ENCODE measurements at places on chromosomes 5 and 9.
A peak's percentile ranks its signal among the peaks of the same experiment; 100 is the strongest.

- DNase-seq = no peak
These were observed 208.9 kb downstream of the AOPEP start for GRCh38 chr9:94935396-94935795.

DNA sequence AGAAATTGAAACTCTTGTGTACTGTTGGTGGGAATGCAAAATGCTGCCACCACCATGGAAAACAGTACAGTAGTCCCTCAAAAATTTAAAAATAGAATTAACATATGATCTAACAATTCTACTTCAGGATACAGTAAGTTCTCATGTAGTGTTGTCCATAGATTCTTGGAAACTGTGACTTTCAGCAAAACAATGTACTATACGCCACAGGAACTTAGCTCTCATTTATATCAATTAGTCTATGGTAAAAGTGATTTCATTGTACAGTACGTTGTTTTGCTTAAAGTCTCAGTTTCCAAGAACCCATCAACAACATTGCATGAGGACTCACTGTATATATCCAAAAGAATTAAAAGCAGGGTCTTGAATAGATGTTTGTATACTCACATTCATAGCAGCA, 233.5 kb upstream of the GAS1 start:
- DNase-seq = no peak

DNA sequence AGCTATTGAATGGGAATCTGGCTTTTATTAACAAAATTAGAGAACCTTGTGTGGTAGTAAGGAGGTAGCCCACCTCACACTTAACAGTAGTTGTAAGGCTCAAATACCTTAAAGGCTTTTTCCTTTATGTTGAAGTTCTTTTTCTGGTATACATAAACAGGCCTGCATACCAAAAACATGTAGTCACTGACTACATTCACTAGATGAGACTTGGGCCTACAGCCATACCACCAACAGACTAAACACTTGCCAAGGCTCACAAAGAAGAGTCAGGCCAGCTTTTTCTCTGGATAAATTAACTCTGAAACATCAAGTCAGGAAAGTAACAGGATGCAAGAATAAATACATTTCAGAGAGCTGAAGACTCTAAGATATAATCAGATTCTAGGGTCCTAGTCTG, 78.6 kb upstream of the MPDZ start:
- DNase-seq = no peak

- no peak for DNase-seq
These were observed 415.2 kb upstream of the TRPC7 start for GRCh38 chr5:136780518-136780917.

- DNase-seq = no peak
These were observed 198.6 kb downstream of the AGTPBP1 start for GRCh38 chr9:85543196-85543595.

GRCh38 chr5:176712546-176713304, 65.4 kb downstream of the TSPAN17 start:
- no peak for DNase-seq

- no peak for DNase-seq
These were observed 138.2 kb upstream of the MINAR2 start for GRCh38 chr5:129609710-129610109.

GRCh38 chr5:11385901-11386293, 518.3 kb downstream of the CTNND2 start:
- no peak for DNase-seq

GRCh38 chr9:79166005-79166404, 405.8 kb upstream of the TLE4 start:
- DNase-seq = no peak

DNA sequence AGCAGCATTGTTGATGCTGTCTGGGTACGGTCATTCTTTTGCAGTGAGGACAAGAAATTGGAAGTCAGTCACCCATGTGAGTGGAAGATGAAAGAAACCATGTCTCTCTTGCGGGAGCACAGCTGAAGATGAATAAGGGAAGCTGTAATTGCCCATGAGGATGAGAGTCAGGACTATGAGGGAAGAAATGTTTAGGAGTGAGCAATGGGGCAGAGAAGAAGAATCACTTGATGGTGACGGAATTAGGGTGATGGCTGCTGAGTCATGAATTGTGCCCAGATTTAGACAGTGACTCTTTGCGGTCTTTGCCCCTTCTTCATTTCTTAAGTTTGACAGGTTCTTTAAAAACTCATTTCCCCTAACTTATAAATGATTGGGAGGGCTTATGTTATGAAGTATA, 183.3 kb downstream of the MAST4 start:
- no peak for DNase-seq

DNA sequence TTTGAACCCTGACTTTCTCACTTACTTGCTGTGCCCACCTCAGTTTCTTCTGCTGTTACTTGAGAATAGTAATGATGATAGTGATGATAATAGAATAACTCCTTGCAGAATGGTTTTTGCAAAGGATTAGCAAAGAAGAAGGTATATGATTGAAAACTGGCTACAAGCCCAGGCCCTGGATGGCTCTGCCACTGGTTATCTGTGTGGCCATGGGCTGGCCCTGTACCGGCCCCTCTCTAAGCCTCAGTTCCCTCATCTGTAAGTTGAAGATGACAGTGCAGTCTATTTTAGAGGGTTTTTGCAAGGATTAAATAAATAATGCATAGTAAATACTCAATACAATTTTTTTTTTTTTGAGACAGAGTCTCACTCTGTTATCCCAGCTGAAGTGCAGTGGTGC, 6.2 kb downstream of the TTLL11 start:
- DNase-seq = no peak

- DNase-seq = no peak
These were observed 34.4 kb downstream of the GLRA1 start for GRCh38 chr5:151890299-151890698.

- DNase-seq = no peak
These were observed 31.5 kb downstream of the PDGFRB start for GRCh38 chr5:150124111-150124557.

- DNase-seq = no peak
These were observed 316.3 kb upstream of the PANK3 start for GRCh38 chr5:168895295-168896071.

GRCh38 chr5:76544268-76544926, 78.8 kb downstream of the F2RL2 start:
- peak; percentile 34 for DNase-seq

DNA sequence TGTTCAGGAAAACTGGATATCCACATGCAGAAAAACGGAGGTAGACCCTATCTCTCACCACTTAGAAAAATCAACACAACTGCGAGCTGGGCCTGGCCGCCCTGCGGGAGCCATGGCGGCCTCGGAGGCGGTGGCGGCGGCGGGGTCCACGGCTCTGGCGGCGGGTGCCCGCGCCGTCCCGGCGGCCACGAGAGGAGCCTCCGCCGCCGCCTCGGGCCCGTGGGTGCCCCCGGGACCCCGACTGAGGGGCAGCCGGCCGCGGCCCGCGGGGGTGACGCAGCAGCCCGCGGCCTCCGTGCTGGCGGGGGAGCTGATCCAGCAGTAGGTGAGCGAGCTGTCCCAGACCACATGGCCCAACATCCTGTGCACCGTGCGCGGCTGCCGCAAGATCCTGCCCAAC, 25.3 kb downstream of the FANCC start:
- DNase-seq = no peak

DNA sequence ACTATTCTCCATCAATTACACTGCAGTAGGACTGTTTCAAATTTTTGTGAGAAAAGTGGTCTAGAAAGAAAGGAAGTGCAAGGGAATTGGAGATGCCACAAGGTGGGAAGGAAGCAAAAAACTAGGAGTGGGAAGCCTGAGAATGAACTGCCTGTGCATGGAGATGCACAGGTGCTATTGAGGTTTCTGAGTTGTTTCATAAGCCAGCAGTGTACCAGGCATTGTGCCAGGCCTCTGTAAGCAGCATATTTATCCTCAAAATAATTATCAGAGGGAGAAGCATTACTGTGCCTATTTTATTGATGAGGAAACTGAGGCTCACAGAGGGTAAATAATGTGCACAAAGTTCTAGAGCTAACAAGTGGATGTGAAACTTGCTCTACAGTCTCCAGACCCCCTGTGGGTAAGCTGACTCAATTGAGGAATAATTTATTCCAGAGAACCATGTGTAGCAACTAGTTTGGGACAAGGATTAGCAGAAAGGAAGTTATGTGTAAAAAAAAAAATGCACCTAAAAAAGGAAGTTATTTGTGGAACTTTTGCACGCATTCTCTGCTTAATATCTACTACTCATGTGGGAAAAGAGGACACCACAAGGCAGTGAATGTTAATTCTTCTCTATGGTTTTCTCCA, 96.7 kb downstream of the SNCAIP start:
- DNase-seq = no peak

DNA sequence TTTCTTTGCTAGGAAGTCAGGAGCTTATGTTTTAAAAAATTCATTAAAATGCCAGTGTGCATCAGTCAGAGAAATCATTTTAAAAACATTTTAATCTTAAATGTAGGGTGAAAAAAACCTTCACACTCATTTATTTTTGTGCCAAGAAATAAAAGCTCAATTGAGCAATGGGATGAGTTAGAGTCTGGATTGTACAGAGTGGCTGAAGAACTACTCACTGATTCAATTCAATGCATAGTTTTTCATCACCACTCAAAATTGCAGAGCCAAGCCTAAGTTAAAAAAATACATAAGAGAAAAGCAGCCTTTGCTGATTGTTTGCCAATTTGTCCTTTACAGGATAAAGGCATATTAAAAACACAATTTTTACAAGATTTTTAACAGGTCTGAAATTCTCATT, 168.2 kb upstream of the DMRTA1 start:
- no peak for DNase-seq

DNA sequence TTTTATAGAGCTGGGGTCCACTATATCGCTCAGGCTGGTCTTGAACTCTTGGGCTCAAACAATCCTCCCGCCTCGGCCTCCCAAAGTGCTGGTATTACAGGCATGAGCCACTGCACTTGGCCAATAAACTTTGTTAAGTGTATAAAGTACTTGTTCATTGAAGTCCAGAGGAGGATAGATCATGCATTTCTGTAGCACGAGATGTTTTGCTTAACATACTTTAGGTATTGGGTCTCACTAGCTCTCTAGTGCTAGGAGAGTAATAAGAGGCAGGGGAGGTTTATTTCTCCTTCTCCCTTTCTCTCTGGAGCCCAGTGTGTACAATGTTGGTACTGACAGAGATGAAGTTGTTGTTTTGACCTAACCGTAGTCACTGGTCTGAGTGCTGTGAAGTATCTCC, 125.6 kb upstream of the KLF9 start:
- DNase-seq = no peak

- no peak for DNase-seq
These were observed 23.0 kb downstream of the SEMA4D start for GRCh38 chr9:89474939-89475338.

DNA sequence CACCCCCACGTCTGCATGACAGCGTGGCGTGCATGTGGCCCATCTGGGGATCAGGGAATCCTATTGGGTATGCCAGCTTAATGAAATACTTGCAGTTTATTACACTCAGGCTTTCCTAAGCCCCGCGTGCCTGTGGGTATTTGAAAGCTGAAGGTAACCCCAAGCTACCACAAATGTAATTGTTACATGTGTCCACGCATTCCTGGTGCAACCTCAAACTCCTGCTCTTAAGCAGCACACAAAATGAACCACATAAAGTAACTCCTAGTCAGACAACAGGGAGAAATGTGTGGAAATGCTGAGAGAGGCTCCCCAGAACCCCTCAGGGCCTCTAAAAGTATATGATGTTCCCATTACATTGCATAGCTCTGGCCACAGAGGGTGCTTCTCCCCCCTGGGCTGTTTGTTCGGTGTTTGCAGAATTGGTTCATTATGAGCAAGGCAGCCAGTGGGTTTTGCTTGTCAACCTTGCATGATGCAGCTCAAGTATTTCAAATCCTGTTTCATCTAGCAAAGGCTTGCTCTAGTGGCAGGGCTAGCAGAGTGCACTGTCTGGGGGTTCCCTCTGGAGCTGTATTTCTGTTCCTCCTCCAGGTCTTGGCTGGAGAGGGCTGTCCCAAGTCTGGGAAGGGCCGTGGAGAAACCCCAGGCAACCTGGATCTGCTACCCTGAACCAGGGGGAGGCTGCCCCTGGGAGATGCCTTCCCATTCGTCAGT, 1.8 kb upstream of the DCANP1 start:
- DNase-seq = no peak

DNA sequence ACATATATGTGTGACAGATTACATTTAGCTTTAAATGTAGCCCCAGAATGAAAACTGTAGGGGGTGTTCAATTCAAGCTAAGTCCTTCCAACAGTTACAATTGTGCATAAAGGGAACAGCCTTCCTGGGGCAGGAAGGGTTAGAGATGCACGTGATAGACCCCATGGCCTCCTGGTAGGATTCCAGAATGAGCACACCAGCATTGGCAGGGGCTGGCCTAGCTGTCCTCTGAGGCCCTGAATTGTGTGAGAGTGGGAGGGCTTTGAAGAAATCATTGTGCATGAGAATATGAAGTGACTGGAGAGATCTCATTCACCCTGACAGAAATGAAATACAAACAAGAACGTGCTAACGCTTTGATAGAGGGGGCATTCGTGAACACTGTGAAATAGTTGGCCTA, 663.8 kb upstream of the KLF4 start:
- DNase-seq = no peak

DNA sequence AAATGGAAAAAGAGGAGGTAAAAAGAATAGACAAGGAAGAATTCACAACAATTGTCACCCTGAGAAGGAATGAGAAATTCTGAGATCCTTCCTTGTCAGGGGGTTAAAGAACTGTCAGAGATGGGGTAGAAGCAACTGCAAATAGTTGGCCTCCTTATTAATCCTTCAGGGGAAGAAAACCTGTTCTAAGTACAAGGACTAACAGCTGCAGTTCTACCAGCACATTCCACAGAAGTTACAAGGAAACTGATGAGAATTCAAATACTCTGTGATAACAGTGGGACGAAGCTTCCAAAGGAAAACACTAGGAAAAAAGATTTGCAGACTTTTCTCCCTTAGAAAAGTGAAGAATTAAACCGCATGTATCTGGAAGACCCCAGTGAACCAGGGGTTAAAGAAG, 93.7 kb downstream of the OR2K2 start:
- no peak for DNase-seq

- no peak for DNase-seq
These were observed 980 bp downstream of the CCNO start for GRCh38 chr5:55232271-55232984.

GRCh38 chr9:126292736-126293521, 33.7 kb upstream of the MVB12B start:
- DNase-seq = no peak

- DNase-seq = no peak
These were observed 475.7 kb upstream of the TNC start for GRCh38 chr9:115593587-115594091.

DNA sequence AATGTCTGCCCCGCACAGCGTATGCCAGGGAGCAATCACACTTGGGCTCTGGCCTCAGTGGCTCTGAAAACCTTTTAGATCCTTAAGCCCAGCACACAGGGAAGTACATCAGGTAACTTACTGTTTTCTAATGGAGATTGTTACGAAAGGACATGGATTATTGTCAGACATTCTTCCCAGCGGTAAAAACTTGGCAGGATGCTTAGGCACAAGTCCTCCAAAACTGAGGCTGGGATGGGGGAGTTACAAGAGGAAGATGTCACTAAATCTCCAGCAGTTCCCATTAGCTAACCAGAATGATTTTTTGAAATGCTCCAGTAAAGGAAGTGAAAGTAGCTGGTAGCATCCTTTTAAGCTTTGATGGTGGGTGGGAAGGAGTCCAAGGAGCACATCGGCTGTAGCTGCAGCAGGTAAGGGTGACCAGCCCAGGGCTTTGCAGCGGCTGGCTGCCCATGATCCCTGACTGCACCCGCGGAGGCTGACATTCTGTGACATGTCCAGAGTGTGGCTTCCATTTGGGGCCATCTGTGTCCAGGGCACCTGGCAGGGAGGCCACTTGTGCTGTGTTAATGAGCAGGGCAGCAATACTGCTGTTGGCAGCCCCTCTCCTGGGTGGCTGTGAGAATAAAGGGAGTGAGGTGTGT, 165.8 kb downstream of the GADD45G start:
- DNase-seq = no peak

- no peak for DNase-seq
These were observed 36.6 kb downstream of the TMEM245 start for GRCh38 chr9:109083141-109083540.
